ENCODE measurements at places on chromosomes 4 and X.
A peak's percentile ranks its signal among the peaks of the same experiment; 100 is the strongest.

- no peak for DNase-seq
Measured at GRCh38 chr4:55634417-55635128, 1.5 kb downstream of the NMU start.

GRCh38 chrX:21934414-21934813 is 6.1 kb upstream of the SMS start:
- no peak for DNase-seq

DNA sequence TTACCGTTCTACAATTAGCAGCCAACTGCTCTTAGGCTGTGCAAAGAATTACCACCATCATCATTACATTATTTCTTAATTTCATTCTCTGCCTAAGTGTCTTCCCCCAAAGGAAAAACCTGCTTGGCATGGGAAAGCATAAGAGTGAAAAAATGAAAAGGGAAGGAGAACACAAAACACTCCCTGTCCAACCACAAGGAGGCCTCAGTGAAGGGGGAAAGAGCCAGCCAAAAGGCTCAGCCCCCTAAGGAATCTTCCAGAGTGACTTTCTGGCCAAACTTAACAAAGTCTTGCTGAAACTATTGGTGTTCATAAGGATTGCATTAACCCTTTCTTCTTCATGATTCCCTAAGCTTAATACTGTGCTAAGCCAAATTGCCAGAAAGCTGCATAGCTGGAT is 287.4 kb downstream of the SMARCA1 start:
- no peak for DNase-seq

DNA sequence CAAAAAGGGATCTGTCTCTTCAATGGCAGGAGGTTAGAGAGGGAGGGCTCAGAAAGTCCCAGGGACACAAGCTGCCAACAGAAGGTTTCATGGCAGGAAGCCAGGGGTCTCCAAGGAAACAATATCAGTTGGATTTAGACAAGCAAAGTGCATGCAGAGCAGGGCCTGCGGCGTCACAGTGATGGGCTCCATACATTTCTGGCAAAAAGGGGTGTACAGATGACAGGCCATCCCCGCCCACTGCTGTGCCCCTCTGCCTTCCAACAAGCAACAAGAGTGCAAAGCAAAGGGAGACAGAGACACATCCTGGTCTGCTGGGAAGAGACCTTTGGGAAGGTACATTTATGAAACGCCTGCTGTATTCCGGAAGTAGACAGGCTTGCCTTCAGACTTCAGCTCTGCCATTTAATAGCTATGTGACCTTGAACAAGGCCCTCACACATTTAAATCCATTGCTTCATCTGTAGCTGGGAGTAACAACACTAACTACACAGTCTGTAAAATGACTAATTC is 121.2 kb downstream of the AFAP1 start:
- peak; percentile 61 for DNase-seq

DNA sequence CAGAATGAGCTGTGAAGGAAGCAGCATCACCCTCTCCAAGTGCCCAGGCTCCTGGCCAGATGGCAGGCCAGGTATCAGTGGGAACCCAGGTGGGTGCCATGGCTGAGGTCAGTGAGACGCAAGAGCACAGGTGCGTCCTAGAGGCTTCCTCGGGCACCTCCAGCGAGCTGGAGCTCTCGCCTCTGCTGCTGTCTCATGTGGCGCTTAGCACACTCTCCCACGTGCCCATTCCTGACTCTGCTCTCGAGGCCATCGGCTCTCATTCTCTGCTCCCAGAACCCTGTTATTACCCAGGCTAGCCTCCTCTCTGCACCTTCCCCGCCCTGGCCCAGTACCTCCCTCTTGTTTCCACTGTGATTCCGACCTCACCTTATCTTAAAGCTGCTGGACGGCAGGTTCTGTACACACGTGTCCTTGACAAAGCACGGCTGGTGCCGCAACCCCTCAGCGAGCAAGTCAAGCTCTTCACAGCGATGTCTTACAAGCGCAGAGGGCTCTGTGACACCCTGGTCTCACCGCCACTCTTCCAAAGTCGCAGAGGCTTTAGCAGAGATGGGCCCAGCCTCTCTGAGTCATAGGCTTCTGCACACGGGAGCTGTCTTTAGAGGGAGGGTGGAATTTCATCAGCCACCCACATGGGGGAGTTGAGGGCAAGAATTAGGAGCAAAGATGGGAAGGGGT is 15.4 kb upstream of the MSANTD1 start:
- DNase-seq, result peak; percentile 31

- peak; percentile 6 for DNase-seq
Measured at GRCh38 chr4:125268068-125268755, 46.5 kb upstream of the FAT4 start.

DNA sequence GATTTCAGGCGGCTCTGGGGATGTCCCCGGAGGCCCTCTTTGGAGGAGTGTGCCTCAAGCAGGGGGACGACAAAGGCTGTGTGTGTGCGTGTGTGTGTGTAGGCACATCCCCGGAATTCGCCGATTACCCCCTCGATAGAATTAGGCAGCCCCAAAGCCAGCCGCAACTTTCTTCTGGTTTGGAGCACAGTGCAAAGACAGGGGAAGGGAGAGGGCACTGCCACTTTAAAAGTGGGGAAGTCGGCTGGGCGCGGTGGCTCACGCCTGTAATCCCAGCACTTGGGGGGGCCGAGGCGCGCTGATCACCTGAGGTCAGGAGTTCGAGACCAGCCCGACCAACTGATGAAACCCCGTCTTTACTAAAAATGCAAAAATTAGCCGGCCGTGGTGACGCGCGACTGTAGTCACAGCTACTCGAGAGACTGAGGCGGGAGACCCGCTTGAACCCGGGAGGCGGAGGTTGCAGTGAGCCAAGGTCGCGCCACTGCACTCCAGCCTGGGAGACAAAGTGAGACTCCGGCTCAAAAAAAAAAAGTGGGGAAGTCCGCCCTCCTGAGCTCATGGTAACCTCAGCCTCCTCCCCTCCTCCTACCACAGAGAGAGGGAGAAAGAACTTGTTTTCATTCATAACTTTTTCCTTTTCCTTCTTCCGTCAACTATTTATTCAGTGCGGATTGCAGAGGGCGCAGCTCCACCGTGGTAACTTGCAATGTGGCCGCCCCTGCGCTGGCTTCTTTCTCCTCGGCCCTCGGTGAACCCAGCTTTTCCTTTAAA is 2.4 kb downstream of the SPRY1 start:
- DNase-seq, result peak; percentile 86

DNA sequence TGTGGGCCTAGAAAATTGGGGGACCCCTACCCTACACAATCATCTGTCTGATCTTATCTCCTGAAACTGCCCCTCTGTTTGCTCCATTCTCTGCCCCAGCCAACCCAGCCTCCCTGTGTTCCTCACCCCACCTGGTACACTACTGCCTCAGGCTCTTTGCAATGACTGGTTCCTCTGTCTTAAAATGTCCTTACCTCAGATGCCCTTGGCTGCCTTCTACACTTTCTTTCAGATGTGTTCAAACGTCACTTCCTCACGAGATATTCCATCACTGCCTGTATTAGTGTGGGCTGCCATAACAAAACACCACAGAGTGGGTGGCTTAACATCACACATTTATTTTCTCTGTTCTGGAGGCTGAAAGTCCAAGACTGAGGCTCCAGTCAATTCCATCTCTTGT is 29.2 kb downstream of the QDPR start:
- no peak for DNase-seq

GRCh38 chrX:118853596-118853995 is 30.0 kb downstream of the ZCCHC12 start:
- no peak for DNase-seq

DNA sequence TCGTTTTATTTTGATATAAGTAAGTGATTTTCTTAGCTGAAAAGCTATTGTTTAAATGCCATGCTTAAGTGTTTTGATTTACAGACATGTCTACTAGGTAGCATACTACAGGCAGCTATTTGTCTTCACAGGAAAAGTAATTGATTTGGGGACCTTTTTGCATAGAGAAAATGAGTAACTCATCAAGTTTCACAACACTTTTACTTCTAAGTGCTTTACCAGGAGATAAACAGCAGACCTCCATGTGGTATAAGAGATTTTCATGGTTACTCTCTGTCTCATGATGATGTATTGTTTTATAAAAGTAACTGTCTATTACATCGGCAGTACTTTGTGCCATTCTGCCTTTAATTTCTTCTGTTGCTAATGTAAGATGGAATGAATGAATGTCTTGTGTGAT is 28.7 kb downstream of the RBPJ start:
- peak; percentile 39 for DNase-seq

GRCh38 chrX:19225909-19226308 is 103.6 kb upstream of the ADGRG2 start:
- DNase-seq, result no peak

- DNase-seq, result no peak
Measured at GRCh38 chr4:5184606-5185005, 133.3 kb downstream of the STK32B start.

GRCh38 chrX:54530357-54530900 is 410 bp downstream of the GNL3L start:
- DNase-seq, result no peak

- DNase-seq, result no peak
Measured at GRCh38 chr4:153759407-153760316, at the start of gene RNF175. RNF175 (minus strand) TSS chr4:153760024; CDS start chr4:153759862, 162 bp downstream.

DNA sequence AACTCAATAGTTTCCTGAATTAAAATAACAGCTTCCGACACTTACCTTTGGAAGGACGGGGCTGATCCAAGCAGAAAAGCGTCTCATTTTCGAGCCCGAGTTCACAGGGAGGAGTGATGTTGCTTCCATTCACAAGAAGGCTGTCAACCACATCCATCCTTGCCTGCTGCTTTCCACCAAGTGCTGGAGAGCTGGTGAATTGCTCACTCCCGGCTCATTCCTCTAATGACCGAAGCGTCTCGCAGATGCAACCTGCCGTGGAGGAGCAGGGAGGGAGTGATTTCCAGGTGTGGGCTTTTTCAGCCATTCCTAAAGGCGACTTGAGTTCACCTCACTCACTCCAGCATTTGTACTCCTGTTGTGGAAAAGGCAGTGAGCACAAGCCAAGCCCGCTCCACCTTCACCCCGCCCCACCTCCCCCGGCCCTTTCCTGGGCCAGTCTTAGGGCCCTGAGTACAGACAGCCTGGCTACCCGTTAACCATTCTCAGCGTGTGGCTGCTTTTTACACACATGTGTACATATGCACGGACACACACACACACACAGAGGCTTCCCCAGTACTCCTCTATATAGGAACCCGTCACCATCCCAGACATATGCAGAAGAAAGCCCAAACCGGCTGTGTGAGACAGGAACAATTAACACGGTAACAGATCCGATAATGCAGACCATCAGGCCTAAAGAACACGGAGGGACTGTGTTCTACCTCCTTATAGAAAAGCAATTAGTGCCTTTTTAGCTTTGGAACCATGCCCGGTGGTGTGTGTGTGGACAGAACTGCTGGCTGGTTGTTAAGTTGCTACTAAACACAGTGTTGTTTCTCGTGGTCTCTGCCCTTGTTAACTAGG is at the start of gene CCKAR:
CCKAR (minus strand) TSS at position 374 of the 849 bp plus-strand sequence; CDS start at position 157, 217 bp downstream.
- no peak for DNase-seq

- DNase-seq, result peak; percentile 14
Measured at GRCh38 chr4:97153042-97153441, 990.2 kb downstream of the STPG2 start.

GRCh38 chr4:76235915-76236314 is 15.6 kb upstream of the FAM47E start:
- DNase-seq, result no peak

GRCh38 chr4:180947425-180947824 is 1295.8 kb upstream of the TENM3 start:
- DNase-seq, result no peak

GRCh38 chr4:15870921-15871664 is 67.4 kb downstream of the FGFBP1 start:
- DNase-seq, result no peak

- DNase-seq, result no peak
Measured at GRCh38 chrX:137313627-137314026, 252.3 kb upstream of the ZIC3 start.

- DNase-seq, result peak; percentile 35
Measured at GRCh38 chr4:159145992-159146330, 43.1 kb downstream of the RAPGEF2 start.

DNA sequence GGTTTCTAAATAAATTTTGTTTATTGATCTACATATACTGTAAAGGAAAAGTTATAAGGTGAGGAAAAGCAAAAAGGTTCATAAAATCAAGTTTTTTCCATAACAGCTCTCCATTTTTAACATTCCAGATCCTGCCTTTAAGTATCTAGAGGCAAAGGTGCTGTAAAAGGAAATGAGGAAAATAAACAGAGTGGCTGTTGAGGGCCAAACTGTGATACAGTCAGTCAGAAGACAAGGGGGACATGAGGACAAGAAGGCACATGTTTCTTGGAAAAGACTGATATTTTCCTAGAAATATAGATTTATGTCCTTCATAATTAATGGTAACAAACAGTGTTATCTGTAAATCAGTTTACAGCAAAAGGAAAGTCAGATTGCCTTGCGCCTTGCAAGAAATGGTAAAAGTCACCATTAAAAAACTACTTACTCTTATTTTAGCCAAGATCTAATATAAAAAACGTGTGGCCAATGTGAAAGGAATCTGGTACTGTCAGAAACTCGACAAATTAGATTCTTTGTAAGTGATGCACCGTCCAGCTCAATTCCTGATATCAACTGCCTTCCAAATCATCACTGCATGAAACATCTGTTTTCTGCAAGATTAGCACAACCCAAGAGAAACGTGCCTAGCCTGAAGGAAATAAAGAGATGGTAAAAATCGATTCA is 34.0 kb upstream of the VEGFD start:
- peak; percentile 22 for DNase-seq

GRCh38 chrX:151987108-151987507 is 12.6 kb upstream of the GABRE start:
- peak; percentile 31 for DNase-seq

DNA sequence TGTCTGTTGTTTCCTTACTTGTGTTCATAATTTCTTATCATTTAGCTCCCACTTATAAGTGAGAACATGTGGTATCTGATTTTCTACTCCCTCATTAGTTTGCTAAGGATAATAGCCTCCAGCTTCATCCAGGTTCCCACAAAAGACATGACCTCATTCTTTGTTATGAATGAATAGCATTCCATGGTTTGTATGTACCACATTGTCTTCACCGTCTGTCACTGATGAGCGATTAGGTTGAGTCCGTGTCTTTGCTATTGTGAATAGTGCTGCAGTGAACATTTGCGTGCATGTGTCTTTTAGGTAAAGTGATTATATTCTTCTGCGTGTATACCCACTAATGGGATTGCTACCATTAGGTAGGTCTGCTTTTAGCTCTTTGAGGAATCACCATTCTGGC is 624.3 kb upstream of the EPHA5 start:
- DNase-seq, result no peak

DNA sequence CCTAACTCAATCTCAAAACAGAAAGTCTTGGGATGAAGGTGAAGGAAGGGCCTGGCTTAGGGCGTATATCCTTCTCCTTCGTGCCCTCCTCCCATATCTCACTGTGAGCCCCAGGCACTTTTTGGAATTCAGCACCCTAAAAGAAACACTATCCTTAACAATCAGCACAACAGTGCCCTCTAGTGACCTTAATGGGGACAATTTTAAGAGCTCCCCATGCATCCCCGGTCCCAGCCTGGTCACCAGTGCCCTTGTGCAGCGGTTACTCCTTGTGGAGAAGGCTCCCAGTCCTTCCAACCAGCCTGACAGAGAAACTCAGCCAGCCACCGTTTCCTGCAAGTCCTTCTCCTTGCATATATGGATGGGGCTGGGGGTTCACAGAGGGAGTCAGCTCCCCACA is 4.2 kb downstream of the PAK3 start:
- peak; percentile 20 for DNase-seq

- no peak for DNase-seq
Measured at GRCh38 chr4:153794006-153794405, 5.1 kb upstream of the SFRP2 start.

- DNase-seq, result no peak
Measured at GRCh38 chr4:151129796-151130195, 30.4 kb downstream of the RPS3A start.
